GM12878 (cell line): ENCODE measurements at places on chromosomes 1 and 21. TPM values are rescaled to one million over a fixed set of nuclear protein-coding genes. Genes with fewer than 3 reads are reported as not detected.

DNA sequence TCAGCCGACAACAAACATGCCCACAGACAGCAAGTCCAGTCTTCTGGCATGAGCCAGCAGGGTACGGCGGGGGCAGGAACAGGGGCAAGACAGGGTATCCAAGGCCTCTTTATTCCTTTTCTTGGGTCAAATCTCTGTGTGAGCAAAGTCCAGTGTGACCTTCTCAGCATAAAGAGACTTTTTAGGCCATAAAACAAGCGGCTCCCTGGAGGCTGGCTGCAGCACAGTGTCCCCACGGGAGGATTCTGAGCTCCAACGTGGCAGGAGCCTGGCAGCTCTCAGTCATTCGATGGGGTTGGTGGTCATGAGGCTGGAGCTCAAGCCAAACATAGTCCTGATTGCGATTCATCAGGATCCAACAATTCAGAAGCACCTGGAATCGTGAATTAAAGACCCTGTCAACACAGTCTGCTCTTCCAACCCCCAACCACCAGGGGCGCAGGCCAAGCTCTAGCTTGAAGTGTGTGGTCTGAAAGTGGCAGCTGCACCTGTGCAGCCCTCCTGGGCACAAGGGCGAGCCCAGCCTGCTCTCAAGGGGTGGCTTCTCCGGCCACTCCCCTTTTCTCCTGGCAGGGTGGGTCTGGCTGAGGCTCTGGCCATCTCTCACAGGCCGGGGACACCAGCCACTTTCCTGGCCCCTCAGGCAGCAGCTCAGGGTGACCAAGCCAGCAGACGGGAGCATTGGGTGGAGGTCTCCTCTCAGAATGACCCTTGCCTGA lies 62.1 kb downstream of the SLC66A1 start:
- H3K36me3 ChIP-seq = peaks cover 20% of the 10 kb centered on the region
- no peak overlapping the region for H3K4me3 ChIP-seq
- H3K4me1 ChIP-seq = no peaks in the 10 kb centered on the region

GRCh38 chr1:95118067-95118499 lies 928 bp downstream of the TLCD4 start:
- DNase-seq = no peak
- no peaks in the 10 kb centered on the region for H3K4me1 ChIP-seq
- H3K4me3 ChIP-seq = no peak overlapping the region
- H3K27me3 ChIP-seq = peaks cover 3% of the 10 kb centered on the region
- H3K27ac ChIP-seq = no peak overlapping the region

GRCh38 chr1:152657677-152658076 lies 5.5 kb upstream of the LCE2D start:
- DNase-seq = no peak
- H3K27ac ChIP-seq = no peak overlapping the region
- H3K4me3 ChIP-seq = no peak overlapping the region
- no peaks in the 10 kb centered on the region for H3K4me1 ChIP-seq
- no peaks in the 10 kb centered on the region; the same call in 1 of the 2 replicates for H3K27me3 ChIP-seq
- no peaks in the 10 kb centered on the region for H3K36me3 ChIP-seq

The OR2L13 gene
- not detected in 2 replicates for total RNA-seq

The KCNJ9 gene
- total RNA-seq = not detected in 2 replicates

GRCh38 chr1:82162486-82163420 lies 362.0 kb downstream of the ADGRL2 start:
- H3K4me1 ChIP-seq = no peaks in the 10 kb centered on the region
- H3K27me3 ChIP-seq = no peaks in the 10 kb centered on the region
- no peak overlapping the region for H3K4me3 ChIP-seq
- no peaks in the 10 kb centered on the region for H3K36me3 ChIP-seq
- H3K27ac ChIP-seq = no peak overlapping the region
- no peak for DNase-seq

- H3K36me3 ChIP-seq = no peaks in the 10 kb centered on the region
- no peak overlapping the region; the same call in 1 of the 2 replicates for H3K4me3 ChIP-seq
- peaks cover 17% of the 10 kb centered on the region for H3K4me1 ChIP-seq
- no peaks in the 10 kb centered on the region for H3K27me3 ChIP-seq
These were observed 28.4 kb downstream of the FCRL5 start for GRCh38 chr1:157523774-157524493.

The GJB4 gene
- not detected in 2 replicates for total RNA-seq

The TSTD1 gene
- 43.2 and 49.0 TPM in 2 replicates for total RNA-seq

The TMEM52 gene
- not detected in 2 replicates for total RNA-seq

GRCh38 chr1:229642970-229643369 lies 16.9 kb downstream of the URB2 start:
- no peak overlapping the region for H3K4me3 ChIP-seq
- H3K27ac ChIP-seq = no peak overlapping the region
- peaks cover 7% of the 10 kb centered on the region for H3K4me1 ChIP-seq
- no peak for DNase-seq
- H3K27me3 ChIP-seq = no peaks in the 10 kb centered on the region
- H3K36me3 ChIP-seq = peaks cover 47% of the 10 kb centered on the region

The FMO5 gene
- total RNA-seq = 0.10 and 0.24 TPM in 2 replicates

GRCh38 chr1:115183158-115183557 lies 93.9 kb upstream of the TSPAN2 start:
- H3K4me1 ChIP-seq = no peaks in the 10 kb centered on the region
- H3K27me3 ChIP-seq = no peaks in the 10 kb centered on the region; the same call in 1 of the 2 replicates
- H3K27ac ChIP-seq = no peak overlapping the region

DNA sequence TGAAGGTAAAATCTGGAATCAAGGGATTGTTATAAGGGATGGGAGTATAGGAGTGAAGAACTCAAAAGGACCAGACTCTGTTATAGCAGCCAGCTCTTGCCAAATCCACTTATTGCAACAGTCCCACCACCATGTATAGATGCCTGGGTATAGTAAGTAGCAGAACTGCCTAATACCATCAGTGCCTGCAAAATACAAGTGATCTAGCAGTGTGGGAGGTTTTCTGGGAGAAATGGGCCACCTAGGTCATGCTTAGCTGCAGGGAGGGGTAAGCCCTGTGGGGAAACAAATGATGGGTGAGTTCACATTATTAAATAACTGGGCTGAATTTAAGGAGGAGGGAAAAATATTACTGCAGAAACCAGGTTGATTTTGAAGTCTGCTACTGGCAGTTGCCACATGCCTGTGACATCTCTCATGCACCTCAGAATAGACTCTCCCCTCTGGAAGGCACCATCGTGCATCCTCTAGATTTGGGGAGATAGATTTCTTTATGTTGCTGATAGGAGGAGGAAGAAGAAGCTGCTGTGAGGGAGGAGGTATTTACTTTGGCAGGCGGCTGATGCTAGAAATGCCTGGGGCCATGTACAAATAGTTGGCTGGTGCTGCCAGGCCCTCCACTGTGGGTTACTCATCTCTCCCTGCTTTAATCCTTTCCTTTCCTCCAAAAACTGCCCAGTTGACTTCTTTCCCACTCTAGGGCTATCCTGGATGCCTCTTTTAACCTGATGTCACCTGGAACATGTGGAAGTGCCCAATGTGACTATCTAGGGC lies 27.5 kb downstream of the HLX start:
- no peaks in the 10 kb centered on the region for H3K4me1 ChIP-seq
- no peak overlapping the region for H3K4me3 ChIP-seq
- DNase-seq = no peak
- no peaks in the 10 kb centered on the region for H3K36me3 ChIP-seq
- H3K27me3 ChIP-seq = no peaks in the 10 kb centered on the region

DNA sequence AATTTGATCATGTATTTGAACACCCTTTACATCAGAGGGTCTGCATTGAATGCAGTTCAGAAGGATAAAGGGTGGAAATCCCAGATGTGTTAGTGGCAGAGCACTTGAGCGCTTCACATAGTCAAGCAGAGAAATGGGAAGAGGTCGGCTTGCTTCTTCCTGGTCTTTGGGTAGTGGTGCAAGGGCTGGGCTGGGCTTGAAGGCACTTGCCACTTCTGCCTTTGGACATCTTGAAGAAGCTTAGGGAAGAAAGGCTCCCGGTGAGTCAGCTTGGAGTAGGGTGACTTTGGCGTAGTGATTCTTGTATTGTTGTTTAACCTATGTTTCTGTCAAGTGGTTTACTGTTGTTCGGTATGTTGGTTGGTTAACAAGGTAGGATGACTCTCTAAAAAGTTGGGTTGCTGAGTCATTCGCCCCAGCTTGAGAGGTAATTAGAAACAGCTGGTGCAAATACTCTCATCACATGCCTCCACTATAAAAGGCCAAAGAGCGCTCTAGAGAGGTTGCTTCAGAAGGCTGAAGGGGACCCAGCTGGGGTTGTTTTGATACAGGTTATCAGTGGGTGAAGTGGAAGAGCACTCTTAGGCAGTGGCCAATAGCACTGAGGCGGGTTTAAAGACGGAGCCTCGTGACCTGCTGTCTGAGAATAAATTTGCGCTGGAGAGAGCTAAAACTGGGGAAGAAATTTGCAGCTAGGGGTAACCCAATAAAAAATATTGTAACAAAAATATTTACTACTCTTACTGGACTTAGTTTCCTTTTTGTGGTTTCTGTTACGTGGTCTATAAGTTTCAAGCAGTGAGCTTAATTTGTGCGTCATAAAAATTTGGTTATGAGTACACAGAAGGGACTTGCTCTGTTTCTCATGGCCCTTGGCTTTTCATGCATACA lies 1.4 kb downstream of the BACH1 start:
- peaks cover 19% of the 10 kb centered on the region for H3K4me1 ChIP-seq
- H3K27me3 ChIP-seq = no peaks in the 10 kb centered on the region
- peak overlapping the region; percentile 93 for H3K4me3 ChIP-seq
- H3K27ac ChIP-seq = peak overlapping the region; percentile 96
- no peaks in the 10 kb centered on the region for H3K36me3 ChIP-seq
- peak; percentile 92 for DNase-seq

DNA sequence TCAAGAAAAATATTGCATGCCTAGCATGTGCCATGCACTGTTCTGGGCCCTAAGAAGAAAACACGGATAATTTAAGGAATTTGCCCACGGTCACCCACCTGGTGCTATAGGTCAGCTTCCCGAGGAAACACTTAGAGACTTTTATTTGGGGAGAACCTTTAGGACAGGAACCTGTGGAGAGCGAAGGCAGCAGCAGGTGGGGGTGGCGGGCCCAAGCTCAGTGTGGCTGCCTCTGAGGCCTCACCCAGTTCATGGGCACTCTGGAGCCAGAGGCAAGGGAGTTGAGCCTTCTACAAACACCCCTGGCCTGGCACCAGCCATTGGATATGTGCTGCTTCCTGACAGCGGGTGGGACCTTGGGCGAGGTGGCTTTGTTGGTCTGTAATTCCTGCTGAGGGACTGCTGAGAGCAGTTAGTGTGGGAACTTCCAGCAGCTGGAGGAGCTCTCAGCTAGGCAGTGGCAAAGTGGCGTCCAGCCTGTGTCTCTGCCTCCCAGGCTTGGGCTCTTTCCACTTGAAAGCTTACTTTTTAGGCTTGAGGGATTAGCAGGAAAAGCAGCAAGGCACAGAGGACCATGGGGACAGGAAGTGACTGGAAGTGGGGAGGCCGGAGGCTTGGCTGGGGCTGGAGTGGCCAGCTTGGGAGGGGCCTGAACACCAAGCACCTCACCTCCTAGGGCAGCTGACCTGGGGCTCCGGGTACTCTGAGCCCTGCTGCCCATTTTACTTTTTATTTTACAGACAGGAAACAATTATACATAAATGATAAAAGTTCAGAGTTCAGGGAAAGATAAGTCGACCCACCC lies 19.1 kb downstream of the MRPL37 start:
- no peaks in the 10 kb centered on the region for H3K4me1 ChIP-seq
- no peaks in the 10 kb centered on the region for H3K27me3 ChIP-seq
- DNase-seq = no peak
- no peak overlapping the region for H3K27ac ChIP-seq
- H3K4me3 ChIP-seq = no peak overlapping the region

DNA sequence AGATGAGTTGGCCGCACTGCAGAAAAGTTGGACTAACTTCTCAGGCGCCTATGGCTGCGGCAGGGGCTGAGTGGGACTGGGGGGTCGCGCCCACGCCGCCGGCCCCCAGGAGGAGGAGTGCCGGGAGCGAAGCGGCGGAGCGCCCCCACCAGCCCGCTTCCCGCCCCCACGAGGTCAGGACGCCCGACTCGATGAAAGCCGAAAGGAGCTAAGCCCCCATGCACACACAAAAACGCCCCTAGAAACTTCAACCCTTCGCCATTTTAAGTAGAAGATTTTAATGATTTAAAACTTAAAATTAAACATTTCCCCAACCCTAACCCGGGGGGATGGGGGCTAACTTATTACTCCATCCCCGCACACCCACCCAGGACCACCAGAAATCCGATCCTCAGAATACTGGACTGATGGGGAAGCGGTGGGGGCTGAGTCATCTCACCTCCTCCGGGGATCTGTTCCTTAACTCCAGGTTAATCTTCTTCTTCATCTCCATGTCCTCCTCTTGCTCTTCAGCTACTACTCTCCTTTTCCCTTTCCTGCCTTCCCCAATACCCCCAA lies 539 bp downstream of the ANP32E start:
- H3K27ac ChIP-seq = peak overlapping the region; percentile 99
- peaks cover 5% of the 10 kb centered on the region; the same call in 1 of the 2 replicates for H3K36me3 ChIP-seq
- no peak for DNase-seq
